SK-N-SH treated with all-trans-retinoic acid at 6 μM for 48 hours (cell line): ENCODE measurements at places on chromosomes 7 and 10.

DNA sequence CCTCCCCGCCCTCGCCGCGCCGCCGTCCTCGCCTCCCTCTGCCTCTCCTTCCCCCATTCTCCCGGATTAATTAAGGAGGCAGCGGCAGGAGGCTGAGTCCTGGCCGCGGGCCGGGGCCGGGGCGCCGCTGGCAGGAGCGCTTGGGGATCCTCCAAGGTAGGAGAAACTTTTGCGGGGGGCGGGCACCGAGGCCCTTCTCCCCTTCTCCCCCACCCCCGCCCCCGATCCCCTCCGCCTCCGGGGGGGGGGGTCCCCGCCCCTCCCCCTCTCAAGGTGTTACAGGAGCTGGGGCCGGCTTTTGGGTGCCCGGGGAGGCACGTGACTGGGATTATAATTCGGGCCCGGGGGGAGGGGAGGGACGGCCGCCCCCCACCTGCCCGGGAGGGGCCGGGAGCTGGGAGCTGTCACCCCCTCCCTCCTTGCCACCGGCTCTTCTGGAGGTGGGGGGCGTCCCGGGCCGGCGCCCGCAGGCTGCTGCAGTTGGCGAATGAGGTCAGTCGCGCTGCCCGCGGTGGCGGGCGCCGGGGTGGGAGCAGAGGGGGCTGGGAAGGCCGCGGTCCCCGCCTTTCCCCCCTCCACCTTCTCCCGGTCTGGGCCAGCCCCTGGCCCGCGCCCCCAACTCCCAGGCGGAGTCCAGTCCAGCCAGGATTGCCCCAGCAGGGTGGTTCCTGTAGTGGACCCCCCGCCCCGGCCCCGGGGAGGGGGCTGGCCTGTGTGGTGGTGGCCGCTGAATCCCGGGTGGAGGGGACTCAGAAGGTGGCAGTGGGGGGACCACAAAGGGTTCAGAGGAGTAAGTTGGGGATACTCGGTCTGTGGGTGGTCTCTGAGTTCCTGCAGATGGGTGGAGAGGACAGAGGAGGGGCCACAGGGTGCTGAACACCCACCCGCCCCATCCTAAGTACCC lies 567 bp downstream of the GTF2IRD1 start:
- peak; percentile 10 for ATAC-seq

DNA sequence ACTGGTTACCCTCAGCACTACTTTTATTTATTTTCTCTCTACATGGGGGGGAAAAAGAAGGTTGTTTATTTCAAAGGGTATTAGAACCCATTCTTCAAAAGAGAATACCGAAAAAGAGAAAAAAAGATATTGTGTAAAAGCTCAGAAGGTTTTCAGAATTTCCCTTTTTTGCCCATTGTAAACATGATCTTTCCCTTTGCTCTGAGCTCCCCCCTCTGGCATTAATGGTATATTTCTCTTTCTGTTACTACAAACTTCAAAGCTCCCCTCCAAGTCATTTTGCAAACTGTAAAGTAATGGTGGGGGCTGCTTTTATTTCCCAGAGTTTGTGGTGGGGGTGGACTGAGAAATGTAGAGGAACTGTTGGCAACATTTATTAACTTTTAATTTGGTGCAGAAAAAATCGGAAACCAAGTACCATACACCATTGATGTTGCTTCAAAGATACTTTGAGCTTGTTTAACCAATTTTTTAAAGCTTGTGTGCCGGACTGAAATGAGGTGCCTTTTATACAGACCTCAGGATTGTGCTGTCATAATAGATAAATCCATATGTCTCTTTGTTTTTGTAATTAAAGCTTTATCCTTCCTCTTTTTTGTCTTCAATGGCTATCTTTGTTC lies 181.5 kb downstream of the EXOC4 start:
- ATAC-seq = peak; percentile 71

- ATAC-seq = peak; percentile 79
Observed at GRCh38 chr7:67019562-67020390, 23.1 kb downstream of the TYW1 start.

GRCh38 chr7:36509962-36510361 lies 120.3 kb downstream of the ANLN start:
- ATAC-seq = no peak; the same call in 2 of the 3 replicates

DNA sequence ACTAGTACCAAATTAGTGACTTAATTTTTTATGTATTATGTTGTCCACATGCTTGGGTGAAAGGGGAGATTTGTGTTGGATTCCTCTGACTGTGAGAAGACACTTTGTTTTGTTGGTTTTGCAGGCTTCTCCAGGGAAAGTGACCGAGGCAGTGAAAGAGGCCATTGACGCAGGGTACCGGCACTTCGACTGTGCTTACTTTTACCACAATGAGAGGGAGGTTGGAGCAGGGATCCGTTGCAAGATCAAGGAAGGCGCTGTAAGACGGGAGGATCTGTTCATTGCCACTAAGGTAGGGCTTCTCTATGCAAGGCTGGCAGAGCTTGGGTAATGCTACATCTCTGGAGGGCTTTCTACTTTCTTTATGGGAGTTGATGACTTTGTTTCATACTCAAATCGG lies 4.5 kb downstream of the AKR1E2 start:
- no peak for ATAC-seq

DNA sequence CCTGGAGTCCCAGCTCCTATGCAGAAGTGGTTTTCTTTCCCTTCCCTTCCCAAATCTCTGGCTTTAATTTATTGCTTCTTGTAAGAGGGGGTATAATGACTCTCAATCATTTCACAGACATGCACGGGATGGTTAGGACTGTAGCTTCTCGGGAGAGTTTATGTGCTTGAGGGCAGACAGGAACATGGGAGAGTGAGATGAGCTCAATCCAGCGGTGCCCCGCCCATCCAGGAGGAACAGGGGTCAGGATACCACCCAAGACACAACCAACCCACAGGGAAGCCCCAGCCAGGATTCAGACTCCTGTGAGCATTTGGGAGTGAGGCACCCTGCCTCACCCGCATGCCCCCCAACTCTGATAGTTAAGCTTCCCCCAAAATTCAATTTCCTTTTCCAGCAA lies 33.7 kb upstream of the GATAD1 start:
- no peak for ATAC-seq

DNA sequence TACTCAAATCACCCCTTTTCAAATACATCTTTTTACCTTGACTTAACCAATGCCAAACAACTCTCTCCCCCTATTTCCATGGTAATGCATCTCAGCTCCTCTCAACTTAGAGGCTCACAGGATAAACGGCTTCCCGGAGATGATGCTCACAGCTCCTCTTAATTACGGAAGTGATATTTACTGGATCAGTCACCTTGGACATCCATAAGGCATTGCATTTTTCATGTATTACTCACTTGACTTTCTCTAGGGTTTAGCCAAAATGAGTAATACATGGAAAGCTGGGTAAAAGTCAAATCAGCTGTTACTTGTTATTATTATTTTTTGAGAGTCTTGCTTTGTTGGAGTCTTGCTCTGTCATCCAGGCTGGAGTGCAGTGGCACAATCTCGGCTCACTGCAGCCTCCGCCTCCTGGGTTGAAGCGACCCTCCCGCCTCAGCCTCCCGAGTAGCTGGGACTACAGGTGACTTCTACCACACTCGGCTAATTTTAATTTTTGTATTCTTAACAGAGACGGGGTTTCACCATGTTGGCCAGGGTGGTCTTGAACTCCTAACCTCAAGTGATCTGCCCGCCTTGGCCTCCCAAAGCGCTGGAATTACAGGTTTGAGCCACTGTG lies 73.3 kb upstream of the RHEB start:
- ATAC-seq = peak; percentile 89

DNA sequence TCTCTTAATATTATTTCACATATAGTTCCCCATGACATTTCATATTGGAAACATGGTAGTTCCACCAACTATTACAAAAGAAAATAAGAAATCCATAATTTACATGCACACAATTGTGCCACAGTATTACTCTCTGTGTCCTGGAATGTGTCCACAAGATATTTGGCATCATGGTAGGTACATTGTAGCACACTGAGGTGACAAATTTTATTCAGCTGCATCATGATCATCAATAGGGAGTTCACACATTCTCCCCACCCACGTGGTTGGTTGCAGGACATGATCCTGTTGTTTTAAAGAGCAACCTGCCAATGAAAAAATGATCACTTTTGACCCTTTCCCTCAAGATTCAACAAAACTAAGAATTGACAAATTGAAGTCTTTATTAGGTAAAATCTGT lies 67.1 kb upstream of the HECTD2 start:
- ATAC-seq = no peak

GRCh38 chr7:122886357-122887081 lies at the start of gene CADPS2:
TSS of gene CADPS2 (minus strand) at chr7:122886460. CDS start at chr7:122886337, 123 bp downstream.
- ATAC-seq = peak; percentile 86

DNA sequence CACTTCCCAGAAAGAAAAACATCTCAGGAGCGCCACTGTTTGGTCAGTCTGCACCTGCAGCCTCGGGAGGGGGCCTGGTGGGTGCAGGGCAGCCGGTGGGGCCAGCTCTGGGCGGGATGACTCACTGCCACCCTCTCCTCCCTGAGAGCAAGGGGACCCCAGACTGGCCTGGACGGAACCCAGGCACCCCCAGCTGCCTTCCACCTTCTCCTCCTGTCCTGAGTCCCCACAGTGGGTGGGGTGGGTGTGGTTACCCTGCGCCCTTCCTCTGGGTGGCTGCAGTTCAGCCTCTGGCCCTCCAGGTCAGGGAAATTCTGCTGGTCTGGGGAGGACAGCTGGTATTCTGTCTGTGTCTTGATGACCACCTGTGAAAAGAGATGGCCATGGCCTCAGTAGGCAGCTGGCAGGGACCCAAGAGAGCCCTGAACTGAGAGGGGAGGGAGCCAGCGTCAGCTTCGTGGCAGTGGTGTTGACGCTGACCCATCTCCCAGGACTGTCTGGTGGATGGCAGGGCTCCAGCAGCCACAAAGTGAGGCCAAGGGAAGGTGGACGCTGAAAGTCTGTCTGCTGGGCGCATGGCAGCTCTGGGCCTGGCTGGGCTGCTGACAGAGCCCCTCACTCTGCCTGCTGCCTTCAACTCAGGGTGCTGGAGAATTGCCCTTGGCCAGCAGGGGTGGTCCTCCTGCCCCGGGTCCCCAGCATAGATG lies 8.9 kb downstream of the CALY start:
- no peak for ATAC-seq

DNA sequence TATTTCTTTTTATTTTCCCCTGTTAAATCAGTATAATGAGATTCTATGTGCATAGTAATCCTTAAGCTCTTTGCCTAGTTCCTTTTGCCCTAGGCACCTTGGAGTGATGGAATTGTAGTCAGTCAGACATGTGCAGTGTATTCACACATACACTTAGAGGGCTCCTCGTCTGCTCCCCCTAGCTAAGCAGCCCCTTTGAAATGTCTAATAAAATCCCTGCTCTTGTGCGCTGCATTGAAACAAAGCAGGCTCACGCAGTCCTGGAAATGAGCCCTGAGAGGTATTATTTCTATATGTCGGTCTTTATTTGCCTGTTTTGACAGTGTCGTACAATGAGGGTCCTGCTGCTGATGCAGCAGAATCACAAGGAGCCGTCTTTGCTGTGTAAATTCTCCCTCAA lies 258.7 kb downstream of the AUTS2 start:
- ATAC-seq = no peak

DNA sequence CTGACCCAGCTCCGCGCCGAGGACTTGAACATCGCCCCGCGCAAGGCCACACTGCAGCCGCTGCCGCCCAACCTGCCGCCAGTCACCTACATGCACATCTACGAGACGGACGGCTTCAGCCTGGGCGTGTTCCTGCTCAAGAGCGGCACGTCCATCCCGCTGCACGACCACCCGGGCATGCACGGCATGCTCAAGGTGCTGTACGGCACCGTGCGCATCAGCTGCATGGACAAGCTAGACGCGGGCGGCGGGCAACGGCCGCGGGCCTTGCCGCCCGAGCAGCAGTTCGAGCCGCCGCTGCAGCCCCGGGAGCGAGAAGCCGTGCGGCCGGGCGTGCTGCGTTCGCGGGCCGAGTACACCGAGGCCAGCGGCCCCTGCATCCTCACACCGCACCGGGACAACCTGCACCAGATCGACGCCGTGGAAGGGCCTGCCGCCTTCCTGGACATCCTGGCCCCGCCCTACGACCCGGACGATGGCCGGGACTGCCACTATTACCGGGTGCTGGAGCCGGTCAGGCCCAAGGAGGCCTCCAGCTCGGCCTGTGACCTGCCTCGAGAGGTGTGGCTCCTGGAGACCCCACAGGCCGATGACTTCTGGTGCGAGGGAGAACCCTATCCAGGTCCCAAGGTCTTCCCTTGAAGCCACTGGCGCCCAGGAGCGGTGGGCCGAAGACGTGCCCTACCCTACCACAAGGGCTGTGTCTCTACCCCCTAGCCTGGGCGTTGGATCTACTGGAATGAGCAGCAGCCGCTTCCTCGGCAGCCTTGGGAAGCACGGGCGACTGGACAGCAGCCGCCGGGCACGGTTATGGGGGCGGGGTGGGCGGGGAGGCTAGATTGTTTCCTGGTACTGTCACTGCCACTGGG lies 945 bp downstream of the ADO start:
- peak; percentile 70 for ATAC-seq

DNA sequence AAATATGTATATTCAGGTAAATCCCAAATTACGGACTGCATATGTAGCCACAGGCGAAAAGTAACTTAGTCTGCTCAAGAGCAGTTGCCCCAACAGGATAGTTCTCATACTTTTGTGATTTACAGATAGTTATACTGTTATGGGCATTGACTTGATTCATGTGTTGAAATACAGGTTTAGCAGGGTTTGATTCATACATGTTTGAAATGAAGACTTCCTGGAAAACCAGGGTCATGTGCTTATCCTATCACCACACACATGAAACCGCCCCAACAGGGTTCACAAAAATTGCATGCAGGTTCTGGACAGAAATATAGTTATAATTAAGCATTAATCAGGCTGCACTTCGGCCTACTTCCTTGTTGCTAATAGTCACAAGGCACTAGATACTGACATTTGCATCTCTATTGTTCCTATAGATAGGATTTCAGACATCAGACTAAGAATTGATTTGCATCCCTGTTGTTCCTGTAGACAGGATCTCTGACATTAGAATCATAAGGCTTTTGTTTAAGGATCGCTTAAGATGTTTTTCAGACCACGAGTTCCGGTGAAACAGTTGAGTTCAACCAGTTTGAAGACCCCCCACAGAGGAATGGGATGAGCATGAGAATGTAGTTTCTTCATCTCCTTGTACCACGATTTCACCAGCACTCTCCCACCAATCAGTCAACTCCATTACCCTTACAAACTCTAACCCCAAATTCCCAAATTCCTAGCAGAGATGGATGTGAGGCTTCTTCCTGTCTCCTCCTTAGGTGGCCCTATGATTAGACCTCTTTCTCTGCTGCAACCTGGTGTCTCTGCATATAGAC lies 2.0 kb upstream of the ZNF398 start:
- ATAC-seq = no peak

- no peak; the same call in 1 of the 3 replicates for ATAC-seq
Observed at GRCh38 chr10:78771808-78772455, 296.8 kb upstream of the ZMIZ1 start.

- ATAC-seq = no peak
Observed at GRCh38 chr10:121281576-121281975, 316.7 kb downstream of the FGFR2 start.
